ENCODE measurements at places on chromosomes 6 and 20. TPM values are rescaled to one million over a fixed set of nuclear protein-coding genes. Genes with fewer than 3 reads are reported as not detected.
A peak's percentile ranks its signal among the peaks of the same experiment; 100 is the strongest.

Gene GPSM3
- total RNA-seq: 3.1 TPM

Gene SNAP25
- total RNA-seq: not detected

Gene IL20RA
- total RNA-seq: not detected

Gene ELOVL2
- 0.36 TPM for total RNA-seq

Gene MLIP
- total RNA-seq: 170 TPM

Gene ULBP2
- not detected for total RNA-seq

Gene TBX18
- total RNA-seq: 1.0 TPM

- DNase-seq: no peak
Observed at GRCh38 chr20:1473246-1474220, 6.9 kb upstream of the NSFL1C start.

- DNase-seq: peak; percentile 96
Observed at GRCh38 chr6:156686995-156687788, 90.0 kb upstream of the ARID1B start.

GRCh38 chr6:148544421-148544820 is 201.8 kb downstream of the SASH1 start:
- no peak for DNase-seq

- no peak for DNase-seq
Observed at GRCh38 chr6:30591008-30591407, 19.8 kb downstream of the ABCF1 start.

GRCh38 chr20:63350597-63351325 is 10.4 kb downstream of the CHRNA4 start:
- DNase-seq: no peak

GRCh38 chr6:125886021-125886420 is 70.5 kb upstream of the HINT3 start:
- DNase-seq: no peak

DNA sequence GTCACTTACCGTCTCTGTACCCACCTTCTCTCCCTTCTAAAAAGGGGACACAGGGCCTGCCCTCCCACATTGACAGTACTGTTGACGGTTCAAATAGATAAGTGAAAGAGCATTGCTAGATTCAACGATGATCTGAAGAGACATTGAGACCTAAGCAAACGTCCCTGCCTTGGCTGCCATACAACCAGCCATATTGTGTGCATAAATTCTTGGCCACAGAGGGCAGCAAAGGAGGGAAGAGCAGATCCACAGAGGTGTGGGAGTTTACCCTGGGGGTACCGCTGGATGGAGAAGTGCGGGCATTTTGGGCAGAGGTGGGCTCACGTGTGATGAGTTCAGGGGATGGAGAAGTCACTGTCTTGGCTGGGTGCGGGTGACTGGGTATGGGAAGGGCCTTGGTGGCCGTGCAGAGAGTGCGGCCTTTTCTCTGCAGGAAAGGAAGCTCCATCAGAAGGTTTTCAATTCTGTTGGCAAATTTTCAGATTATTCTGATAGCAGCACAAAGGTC is 85.6 kb downstream of the POPDC3 start:
- no peak for DNase-seq

DNA sequence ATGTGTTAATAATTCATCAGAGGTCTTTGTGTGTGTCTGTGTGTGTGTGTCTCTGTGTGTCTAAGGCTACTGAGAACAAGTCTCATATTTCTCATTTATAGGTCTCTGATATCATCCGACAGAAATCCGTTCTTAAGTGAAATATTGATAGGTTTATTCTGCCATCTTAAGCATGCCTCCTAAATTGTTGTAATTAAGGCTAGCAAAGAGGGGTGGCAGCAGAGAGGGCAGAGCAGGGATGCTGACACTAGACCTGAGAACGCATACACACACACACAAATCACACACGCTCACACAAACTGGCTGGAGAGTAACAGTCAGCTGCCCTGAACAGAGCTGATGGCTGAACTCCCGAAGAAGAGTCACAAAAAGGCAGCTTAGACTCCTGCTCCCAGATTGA is 84.9 kb upstream of the LRFN2 start:
- no peak for DNase-seq

DNA sequence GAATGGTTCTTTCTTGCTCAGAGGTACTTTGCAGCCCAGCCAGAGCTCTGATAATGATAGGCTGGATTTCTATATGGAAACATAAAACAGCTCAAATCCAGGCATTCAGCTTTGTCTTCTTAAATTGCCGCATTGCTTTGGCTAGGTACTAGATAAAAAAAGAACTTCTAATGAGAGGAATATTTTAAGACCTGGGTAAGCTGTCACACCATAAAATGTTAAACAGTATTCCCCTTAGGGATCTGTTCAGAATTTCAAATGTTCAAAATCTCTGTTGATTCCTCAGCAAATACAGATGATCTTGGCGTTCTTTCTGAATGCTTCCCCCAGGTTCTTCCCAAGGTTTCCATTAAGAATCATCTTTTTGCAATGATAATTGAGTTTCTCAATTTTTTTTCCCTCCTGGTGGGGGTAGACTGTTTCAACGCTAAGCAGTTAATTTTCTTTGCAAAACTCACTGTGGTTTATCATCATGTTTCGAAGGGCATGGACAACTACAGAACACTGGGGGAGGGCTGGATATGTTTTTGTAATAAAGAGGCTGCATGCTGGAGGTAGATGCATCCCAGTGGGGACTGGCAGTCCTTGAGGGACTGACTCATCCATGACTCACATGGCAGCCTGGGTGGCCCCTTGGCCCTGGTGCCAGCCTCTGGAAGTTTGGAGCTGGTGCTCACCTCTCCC is 31.0 kb downstream of the TIAM2 start:
- peak; percentile 76 for DNase-seq

GRCh38 chr6:168590406-168590805 is 149.4 kb downstream of the SMOC2 start:
- DNase-seq: no peak

GRCh38 chr20:5504061-5504739 is 187.4 kb upstream of the PROKR2 start:
- DNase-seq: peak; percentile 61
